Stomach (tissue), 19 donors: ENCODE measurements at places on chromosomes 1 and 21. TPM values are rescaled to one million over a fixed set of nuclear protein-coding genes. Genes with fewer than 3 reads are reported as not detected.

DNA sequence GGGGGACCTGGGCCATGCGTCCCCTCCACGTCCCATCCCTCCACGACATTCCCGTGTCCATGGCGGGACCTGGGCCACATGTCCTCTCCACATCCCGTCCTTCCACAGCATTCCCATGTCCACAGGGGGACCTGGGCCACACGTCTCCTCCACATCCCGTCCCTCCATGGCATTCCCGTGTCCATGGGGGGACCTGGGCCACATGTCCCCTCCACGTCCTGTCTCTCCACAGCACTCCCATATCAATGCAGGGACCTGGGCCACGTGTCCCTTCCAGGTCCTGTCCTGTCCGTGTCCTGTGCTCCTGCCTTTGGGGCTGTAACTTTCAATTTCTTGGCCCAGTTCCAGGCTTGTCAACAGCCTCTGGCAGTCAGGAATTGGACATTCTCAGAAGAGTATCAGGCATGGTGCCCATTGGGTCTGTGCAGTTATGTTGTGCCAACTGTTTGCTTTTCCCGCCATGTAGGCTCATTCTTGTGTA is 47.1 kb downstream of the WNT9A start:
- no peak overlapping the region for H3K4me3 ChIP-seq
- DNase-seq = no peak
- H3K36me3 ChIP-seq = no peaks in the 10 kb centered on the region
- H3K27me3 ChIP-seq = no peaks in the 10 kb centered on the region
- no peaks in the 10 kb centered on the region for H3K4me1 ChIP-seq

DNA sequence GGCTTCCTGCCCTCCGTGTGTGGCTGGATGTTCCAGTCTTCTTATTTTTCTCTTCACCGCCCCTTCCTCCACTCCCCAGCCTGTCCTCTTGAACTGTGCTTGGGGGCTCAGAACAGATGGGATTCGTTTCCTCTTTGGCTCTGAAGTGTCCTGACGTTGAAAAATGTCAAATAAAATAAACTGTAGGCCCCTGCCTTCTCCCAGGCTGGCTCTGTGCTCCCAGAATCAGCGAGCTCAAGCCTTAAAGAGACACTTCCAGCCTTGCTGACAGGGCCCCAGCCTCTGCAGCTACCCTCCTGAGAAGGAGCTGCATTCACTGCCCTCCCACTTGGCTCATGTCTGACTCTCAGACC is 104.2 kb upstream of the IPO9 start:
- H3K4me3 ChIP-seq = no peak overlapping the region
- H3K36me3 ChIP-seq = no peaks in the 10 kb centered on the region
- peak overlapping the region; percentile 73 for H3K27ac ChIP-seq
- peaks cover 42% of the 10 kb centered on the region for H3K4me1 ChIP-seq

DNA sequence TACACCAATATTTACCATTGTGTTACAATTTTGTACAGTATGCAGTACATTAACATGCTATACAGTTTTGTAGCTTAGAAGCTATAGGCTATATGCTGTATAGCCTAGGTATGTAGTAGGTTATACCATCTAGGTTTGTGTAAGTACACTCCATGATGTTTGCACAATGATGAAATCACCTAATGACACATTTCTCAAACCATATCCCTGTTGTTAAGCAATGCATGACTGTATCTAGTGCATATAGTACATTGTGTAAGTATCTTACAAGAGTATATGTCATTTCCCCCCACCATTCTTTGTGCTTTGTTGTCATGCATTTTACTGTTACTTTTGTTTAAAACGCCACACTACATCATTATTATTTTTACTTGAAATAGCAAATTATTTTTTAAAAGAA is 65.7 kb upstream of the RNF11 start:
- H3K36me3 ChIP-seq = no peaks in the 10 kb centered on the region
- no peaks in the 10 kb centered on the region for H3K27me3 ChIP-seq
- no peak overlapping the region for H3K4me3 ChIP-seq
- no peaks in the 10 kb centered on the region for H3K4me1 ChIP-seq
- DNase-seq = no peak

The CYP4Z1 gene
- not detected for total RNA-seq

DNA sequence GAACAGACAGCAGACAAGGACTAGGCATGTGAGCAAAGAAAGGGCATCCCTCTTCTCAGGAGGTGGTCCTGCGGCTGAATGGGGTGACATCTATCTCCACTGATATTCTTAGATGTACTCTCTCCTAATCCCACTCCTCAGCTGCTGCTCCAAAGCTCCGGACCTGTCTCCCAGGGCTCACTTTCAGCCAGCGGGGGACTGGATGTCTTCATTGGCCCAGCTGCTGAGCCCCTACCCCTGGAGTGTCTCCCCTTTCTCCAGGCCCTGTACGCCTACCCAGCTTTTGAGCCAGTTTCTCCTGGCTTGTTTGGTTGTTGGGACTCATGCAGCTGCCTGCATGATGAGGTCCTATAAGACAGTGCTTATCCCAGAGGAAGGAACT is 28.8 kb upstream of the CSF1 start:
- DNase-seq = no peak
- H3K36me3 ChIP-seq = no peaks in the 10 kb centered on the region
- peaks cover 32% of the 10 kb centered on the region for H3K4me1 ChIP-seq

The AHDC1 gene
- total RNA-seq = 35.7 TPM

- no peaks in the 10 kb centered on the region for H3K36me3 ChIP-seq
- no peaks in the 10 kb centered on the region for H3K27me3 ChIP-seq
- DNase-seq = no peak
- peak overlapping the region; percentile 85 for H3K27ac ChIP-seq
Measured at GRCh38 chr1:229118477-229119061, 152.3 kb upstream of the RAB4A start.

The CAPN9 gene
- 45.2 TPM for total RNA-seq

DNA sequence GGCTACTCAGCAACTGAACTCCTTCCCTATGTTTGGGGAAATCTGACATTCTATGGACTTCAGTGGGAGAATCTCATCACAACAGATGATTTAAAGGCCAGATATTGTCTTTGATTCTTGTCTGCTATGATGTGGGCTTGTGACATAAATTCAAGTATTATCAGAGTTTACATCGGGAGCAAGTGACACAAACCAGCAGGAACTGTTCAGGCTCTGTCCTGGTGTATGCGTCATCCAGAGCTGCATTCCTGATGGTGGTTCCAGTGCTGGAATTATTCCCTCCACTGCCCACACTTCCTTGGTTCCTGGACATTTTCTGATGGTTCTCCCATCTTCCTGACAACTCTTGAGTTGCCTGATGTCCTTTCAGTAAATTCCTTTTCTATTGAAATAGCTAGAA is 10.8 kb upstream of the LSM10 start:
- no peak overlapping the region for H3K27ac ChIP-seq
- DNase-seq = no peak
- no peak overlapping the region for H3K4me3 ChIP-seq
- no peaks in the 10 kb centered on the region for H3K27me3 ChIP-seq

- no peaks in the 10 kb centered on the region for H3K27me3 ChIP-seq
- no peaks in the 10 kb centered on the region for H3K36me3 ChIP-seq
- no peak overlapping the region for H3K4me3 ChIP-seq
Measured at GRCh38 chr21:37601027-37601426, 234.5 kb downstream of the DYRK1A start.

DNA sequence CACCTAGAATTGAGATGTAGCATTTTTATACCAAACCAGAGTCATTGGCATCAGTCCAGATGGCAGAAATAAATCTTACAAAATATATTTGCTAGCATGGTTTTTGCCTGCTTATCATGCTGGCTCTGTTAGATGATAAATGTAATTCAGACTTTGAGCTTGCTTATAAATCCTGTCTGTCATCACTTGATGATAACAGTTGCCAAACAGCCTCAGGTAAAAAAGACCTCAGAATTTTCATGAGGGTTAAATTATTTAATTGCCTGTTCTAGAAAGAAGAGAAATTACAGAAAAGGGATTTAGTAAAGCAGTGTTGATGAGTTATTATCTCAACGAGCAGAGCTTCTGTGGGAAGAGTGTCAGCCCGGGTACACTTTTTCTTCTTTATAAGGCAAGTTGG is 83.3 kb downstream of the FNBP1L start:
- no peak overlapping the region for H3K27ac ChIP-seq
- no peaks in the 10 kb centered on the region for H3K27me3 ChIP-seq
- H3K4me1 ChIP-seq = no peaks in the 10 kb centered on the region

The NHLH1 gene
- total RNA-seq = not detected

- no peak for DNase-seq
- H3K4me3 ChIP-seq = no peak overlapping the region
- peaks cover 88% of the 10 kb centered on the region for H3K4me1 ChIP-seq
- H3K36me3 ChIP-seq = peaks cover 40% of the 10 kb centered on the region
- no peaks in the 10 kb centered on the region for H3K27me3 ChIP-seq
- H3K27ac ChIP-seq = peak overlapping the region; percentile 76
Measured at GRCh38 chr1:27403931-27404330, 11.5 kb downstream of the GPR3 start.

GRCh38 chr1:154539486-154540483 is 18.7 kb downstream of the UBE2Q1 start:
- H3K36me3 ChIP-seq = no peaks in the 10 kb centered on the region
- H3K27ac ChIP-seq = no peak overlapping the region
- H3K4me3 ChIP-seq = no peak overlapping the region
- no peak for DNase-seq
- H3K27me3 ChIP-seq = no peaks in the 10 kb centered on the region

- H3K4me3 ChIP-seq = no peak overlapping the region
- H3K4me1 ChIP-seq = no peaks in the 10 kb centered on the region
- no peaks in the 10 kb centered on the region for H3K36me3 ChIP-seq
- H3K27ac ChIP-seq = no peak overlapping the region
- H3K27me3 ChIP-seq = no peaks in the 10 kb centered on the region
- no peak for DNase-seq
Measured at GRCh38 chr1:20705203-20705755, 12.5 kb downstream of the KIF17 start.

The KLHL12 gene
- total RNA-seq = 24.6 TPM
